Hematopoietic multipotent progenitor cell treated with erythropoietin and hydrocortisone succinate and interleukin-3 and kit ligand, for 15 days (in vitro differentiated cells): ENCODE measurements at places on chromosomes 1 and 21.

DNA sequence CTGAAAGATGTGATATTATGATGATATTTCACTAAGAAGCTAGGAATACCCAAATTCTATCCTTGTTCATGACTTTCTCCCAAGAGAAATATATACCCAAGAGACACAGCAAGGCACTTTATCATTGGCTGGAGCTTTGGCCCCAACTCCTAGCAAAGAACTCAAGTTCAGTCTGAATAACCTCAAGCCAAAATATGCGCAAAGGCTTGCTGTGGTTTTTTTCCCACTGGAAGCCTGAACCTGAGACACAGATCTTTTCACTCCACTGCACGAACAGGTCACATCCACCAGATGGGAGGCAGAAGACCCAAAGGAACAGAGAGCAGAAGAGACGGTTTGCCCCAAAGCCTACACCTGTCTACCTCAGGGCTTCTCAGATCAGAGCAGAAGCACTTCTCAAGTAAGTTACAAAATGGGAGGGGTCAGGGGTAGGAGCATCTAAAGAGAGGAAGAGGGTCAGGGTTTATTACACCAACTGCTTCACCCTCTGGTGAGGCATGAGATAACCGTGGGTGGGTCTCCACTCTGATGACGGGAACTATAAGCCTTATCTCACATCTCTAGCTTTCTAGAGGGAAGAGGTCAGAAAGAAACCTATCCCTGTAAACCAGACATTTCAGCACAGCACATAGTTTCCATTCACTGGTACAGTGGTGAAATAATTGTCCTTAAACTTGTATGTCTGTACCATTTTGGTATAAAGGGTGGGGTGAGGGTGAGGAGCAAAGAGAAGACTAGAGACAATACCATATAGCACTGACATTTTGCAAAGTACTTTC lies 17.1 kb upstream of the CDC42BPA start:
- no peak for DNase-seq

- no peak for DNase-seq
Measured at GRCh38 chr1:92461364-92462097, 25.2 kb downstream of the GFI1 start.

DNA sequence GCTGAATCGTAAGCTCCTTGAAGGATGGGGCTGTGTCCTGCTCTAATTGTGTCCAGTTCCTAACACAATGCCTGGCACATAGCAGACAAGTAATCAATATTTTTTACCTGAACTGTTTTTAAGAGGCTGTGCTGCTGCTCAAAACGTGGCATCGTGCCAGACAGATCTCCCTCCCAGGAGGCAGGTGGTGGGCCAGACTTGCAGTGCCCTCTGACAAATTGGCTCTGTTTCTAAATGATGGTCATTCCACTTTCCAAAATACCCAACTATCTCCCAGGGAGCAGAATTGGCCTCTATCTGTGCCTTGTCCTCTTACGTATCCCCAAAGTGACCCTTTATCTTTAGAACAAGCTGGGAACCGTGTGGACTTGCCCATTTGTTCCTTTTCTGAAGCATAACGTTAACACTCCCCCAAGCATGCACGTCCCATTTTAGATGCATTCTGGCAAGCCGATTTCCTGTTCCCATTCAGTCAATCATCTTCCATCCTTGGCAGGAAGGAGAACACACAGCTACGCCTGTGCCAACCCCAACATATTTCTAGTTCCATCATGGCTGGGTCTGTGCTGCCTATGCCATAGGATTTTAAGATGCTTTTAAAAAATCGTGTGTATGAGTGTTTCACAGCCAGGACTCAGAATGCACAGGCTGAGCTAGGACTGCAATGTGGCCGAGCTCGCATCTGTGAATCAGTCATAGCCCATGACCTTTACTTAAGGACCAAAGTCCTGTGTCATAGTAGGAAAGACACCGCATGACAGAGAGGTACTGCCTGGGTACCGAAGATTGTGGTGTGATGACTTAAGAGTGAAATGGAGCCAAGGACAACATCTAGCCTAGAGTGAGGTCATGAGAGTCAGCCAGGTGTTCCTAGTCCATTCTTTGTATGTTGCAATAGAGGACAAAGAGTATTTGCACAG lies 408.6 kb downstream of the PRDM2 start:
- no peak for DNase-seq

- DNase-seq: no peak
Measured at GRCh38 chr1:33119050-33119449, 38.1 kb downstream of the AZIN2 start.

GRCh38 chr1:93015590-93015989 lies 54.3 kb upstream of the DIPK1A start:
- no peak for DNase-seq

DNA sequence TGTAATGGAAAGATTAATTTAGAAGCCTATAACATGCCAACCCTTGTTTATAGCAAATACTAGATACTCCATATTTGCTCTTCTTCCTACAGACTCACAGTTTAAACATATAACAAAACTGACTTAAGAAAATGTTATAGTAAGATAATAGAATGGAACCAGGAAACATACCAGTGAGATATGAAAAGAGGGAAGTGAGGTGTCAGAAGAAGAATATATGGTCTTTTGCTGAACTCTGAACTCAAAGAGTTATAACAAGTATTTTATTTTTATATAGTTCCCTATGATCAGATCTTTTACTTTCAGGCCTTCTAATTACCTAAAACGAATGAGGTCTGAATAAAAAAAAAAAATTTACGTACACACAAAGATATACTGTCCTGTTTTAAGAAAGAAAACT lies 20.9 kb downstream of the TMED5 start:
- no peak for DNase-seq

DNA sequence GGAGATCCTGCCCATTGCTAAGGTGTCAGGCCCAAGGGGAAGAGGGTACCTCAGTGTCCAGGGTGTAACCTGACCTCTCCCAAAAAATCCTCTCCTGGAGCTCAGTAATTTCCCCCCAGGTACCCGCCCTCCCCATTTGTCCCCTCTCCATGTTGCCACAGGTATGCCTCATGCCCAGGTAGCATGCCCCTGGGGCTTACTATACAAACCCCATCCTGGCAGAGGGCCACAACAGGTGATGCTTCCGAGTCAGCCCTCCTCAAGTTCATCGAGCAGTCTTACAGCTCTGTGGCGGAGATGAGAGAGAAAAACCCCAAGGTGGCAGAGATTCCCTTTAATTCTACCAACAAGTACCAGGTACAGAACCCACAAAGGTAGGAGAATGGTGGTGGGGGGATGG lies 15.7 kb downstream of the ATP1A4 start:
- DNase-seq: no peak

DNA sequence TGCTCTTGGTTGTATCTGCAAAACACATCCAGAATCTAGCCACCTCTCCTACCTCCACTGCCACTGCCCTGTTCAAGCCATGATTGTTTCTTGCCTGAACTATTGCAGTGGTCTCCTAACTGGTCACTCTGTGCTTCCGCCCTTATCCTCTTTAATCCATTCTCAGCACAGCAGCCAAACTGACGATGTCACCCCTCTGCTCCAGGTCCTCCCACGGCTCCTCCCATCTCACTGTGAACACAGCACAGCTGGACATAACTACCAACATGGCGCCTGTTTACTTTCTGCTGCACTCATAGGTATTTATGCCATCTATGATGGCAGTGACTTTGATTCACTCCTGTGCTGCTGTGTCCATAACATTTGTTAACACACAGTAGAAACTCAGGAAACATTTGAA lies 406.7 kb downstream of the DISC1 start:
- DNase-seq: no peak

GRCh38 chr21:46021978-46022544 lies 40.5 kb downstream of the COL6A1 start:
- no peak for DNase-seq

GRCh38 chr1:157696966-157697628 lies 3.5 kb downstream of the FCRL3 start:
- no peak for DNase-seq

- no peak for DNase-seq
Measured at GRCh38 chr1:53162621-53163020, 20.2 kb upstream of the SLC1A7 start.

DNA sequence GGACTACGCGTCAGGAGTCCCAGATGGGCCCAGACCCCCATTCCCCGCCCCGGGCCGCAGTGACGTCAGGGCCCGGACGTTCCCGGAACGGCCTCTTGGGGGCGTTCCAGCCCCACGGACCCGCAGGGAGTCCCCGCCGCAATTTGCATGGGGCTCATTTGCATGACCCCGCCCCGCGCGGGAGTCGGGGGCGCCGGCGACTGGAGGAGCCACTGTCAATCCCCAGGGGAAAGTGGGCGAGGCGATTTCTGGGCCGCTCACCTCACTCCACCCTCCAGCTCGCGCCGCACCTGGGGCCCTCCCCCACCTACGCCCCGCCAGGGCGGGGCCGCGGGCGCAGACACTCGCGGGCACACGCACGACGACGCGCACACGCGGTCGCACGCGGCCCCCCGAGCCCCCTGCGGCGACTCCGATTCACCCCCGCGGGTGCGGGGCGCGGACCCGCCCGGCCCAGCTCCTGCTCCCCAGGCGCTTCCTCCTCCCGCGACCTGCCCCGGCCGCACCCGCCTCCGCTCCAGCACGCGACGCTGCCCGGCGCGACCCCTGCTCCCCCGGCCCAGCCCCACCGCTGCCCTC lies 13.2 kb downstream of the AGRN start:
- DNase-seq: peak; percentile 56

DNA sequence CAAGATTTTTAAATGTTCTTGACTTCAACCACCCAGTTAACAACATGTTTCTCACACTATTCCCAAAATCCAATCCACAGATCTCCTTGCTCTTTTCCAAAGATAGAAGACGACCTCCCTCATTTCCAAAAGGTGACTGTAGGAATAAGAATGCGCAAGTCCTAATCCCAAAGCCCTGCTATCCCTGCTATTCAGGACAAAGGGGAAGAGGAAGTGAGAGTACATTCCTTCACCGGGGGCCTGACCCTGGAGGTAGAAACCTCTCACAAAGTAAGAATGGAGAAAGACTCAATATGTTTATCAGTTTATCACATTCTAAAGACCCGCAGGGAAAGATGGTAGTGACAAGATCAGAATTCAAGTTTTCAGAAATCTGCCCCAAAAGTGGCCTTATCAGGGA lies 55.7 kb downstream of the PLEKHA6 start:
- DNase-seq: no peak

- no peak for DNase-seq
Measured at GRCh38 chr21:25734654-25734903, 125 bp downstream of the ATP5PF start.

DNA sequence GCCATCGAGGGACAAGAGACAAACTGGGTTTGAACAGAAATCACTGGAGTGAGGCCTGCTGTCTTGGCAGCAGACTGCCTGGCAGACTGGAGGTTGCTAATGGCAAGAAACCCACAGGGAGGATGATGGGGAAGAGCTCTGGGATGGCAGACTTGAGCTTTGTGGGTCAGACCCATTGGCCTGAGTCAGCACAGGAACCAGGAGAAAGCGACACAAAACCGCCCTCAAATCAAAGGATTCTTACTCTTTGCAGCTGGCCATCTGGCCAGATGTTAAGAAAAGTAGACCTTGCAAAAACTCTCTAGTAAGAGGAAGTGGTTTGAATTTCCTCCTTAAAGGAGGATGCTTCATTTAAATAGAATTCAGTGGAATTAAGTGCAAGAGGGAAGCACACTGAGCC lies 195.2 kb upstream of the JUN start:
- no peak for DNase-seq

GRCh38 chr1:178510155-178510554 lies 2.8 kb upstream of the TEX35 start:
- no peak for DNase-seq

- no peak for DNase-seq
Measured at GRCh38 chr1:225453797-225454648, 26.2 kb upstream of the LBR start.

DNA sequence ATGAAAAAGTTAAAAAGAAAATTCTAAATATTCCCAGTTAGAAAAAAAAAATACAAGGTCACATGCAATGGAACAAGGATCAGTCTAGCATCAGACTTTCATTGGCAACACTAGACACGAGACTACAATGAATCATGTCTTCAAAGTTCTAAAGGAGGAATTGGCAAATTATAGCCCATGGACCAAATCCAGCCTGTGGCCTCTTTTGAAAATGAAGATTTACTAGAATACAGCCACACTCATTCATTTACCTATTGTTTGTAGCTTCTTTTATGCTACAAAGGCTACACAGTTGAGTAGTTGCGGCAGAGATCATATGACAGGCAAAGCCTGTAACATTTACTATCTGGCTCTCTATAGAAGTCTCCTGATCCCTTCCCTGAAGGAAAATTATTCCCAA lies 71.4 kb downstream of the MRPL39 start:
- no peak for DNase-seq

GRCh38 chr1:2194319-2194897 lies at the start of gene FAAP20:
Gene FAAP20 (minus strand): TSS chr1:2194772. CDS start chr1:2194749, 23 bp downstream.
- DNase-seq: peak; percentile 72

- DNase-seq: no peak
Measured at GRCh38 chr1:188642704-188643103, 1814.0 kb downstream of the PLA2G4A start.

DNA sequence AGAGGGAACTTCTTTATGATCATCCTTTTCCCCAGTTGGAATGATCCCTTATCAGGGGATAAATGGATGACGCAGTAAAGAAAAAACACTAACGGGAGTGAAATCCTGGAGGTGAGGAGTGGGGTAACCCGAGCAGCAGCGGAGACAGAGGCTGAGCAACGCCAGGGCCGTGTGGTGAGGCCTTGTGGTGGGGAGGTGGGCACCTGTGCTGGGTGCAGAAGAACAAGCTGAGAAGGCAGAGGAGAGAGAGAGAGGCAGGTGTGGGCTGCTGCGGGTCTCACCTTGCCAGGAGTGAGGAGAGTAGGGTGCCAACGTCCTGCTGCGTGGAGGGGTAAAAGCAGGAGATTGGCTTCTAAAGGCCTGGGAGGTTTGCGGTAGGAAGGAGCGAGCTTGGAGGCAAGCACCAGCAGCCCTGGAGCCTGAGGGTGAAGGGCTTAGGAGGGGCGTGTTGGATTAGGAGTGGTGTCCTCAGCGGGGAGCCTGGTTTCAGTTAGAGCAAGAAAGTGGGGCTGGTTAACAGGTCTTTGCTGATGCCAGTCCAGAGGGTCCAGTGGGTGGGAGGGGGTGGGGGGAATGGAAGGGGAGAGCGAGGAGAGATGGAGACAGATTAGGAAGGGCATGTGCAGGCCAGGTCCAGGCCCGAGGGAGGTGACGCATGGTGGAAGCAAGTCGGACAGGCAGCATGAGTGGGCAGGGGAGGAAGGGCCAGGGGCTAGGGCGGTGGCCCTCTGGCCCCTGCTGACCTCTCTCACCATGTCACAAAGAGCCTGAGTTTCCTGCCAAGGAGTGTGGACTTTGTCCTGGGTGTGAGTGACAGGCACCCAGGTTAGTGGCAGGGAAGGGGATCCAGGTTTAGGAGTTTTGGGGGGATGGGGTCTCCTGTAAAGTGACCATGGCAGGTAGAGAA lies 36.7 kb upstream of the LHX4 start:
- DNase-seq: no peak

GRCh38 chr1:161987303-161987702 lies 36.4 kb downstream of the OLFML2B start:
- no peak for DNase-seq

- DNase-seq: no peak
Measured at GRCh38 chr1:34055818-34056217, 109.2 kb downstream of the CSMD2 start.

DNA sequence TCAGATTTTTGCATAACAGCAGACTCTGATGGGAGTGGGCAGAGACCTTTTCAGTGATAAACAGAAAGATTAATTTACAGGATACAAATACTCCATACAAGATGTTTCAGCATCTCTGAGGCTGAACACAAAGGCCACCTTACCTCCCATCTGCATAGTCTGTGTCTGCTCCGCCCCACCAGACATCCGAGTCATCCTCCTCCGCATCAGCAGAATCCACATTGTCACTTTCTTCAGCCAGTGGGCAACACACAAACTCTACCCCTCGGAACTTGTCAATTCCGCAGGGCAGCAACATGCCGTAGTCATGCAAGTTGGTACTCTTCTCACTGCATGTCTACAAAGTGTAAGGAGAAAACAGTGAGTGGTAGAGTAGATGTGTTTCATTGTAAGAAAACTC lies 119.7 kb downstream of the APP start:
- no peak for DNase-seq
